Glutamatergic neuron (in vitro differentiated cells): ENCODE measurements at places on chromosomes 6 and 20. TPM values are rescaled to one million over a fixed set of nuclear protein-coding genes. Genes with fewer than 3 reads are reported as not detected.

ABHD16B gene
- total RNA-seq: not detected

AVP gene
- not detected for total RNA-seq

MYBL2 gene
- total RNA-seq: 19.0 TPM

TBXT gene
- not detected for total RNA-seq

C20orf144 gene
- not detected for total RNA-seq

PTGIS gene
- 0.12 TPM for total RNA-seq

HDAC2 gene
- total RNA-seq: 389 TPM

PRKN gene
- total RNA-seq: 7.0 TPM

CCDC170 gene
- not detected for total RNA-seq

PTCRA gene
- total RNA-seq: not detected

FAM209B gene
- not detected for total RNA-seq

CST4 gene
- not detected for total RNA-seq

DNA sequence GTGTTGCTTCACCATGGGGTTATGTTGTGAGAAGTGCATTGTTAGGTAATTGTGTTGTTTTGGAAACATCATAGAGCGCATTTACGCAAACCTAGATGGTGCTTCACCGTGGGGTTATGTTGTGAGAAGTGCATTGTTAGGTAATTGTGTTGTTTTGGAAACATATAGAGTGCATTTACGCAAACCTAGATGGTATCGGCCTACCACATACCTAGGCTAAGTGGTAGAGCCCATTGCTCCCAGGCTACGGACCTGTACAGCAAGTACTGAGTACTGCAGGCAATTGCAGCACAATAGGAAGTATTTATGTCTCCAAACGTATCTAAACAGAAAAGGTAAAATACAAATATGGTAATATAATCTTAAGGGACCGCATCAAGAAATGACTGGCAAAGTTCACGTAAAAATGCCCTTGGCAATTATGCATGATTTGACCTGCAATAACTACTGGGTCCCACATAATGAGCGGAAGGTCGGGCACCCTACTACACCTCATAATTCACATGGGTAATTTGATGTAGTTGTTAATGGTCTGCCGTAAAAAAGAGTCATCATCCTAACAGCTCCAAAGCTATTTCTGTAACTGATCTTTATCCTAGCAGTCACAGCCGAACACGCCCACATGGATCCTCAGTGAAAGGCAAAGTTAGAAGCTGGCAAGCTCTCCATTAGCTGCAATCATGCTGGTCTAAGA is 76.0 kb downstream of the RSPH3 start:
- DNase-seq: no peak

DNA sequence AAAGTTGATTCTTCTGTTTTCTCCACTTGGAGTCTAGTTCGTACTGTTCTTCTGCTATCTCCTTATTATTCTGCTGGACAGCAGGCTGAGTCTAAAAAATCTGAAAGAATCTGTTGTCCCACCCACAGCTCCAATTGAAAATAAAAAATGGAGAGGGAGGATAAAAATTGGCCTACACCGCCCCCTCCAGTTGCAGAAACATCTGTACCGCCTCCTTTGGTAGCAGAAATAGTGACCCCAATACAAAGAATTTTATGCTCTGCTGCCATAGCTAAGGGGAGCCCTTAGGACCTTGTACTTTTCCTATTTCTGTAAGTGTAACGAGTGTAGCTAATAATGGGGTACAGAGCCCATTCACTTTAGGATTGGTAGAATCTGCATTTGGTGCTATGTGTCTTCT is 4.9 kb upstream of the FKBP1A start:
- no peak for DNase-seq

- no peak for DNase-seq
These were observed 92.9 kb downstream of the RPS12 start for GRCh38 chr6:132907231-132907630.

- DNase-seq: no peak
These were observed 17.4 kb downstream of the TM9SF4 start for GRCh38 chr20:32126919-32127318.

GRCh38 chr20:22795871-22796270 is 211.5 kb upstream of the FOXA2 start:
- DNase-seq: no peak

- no peak for DNase-seq
These were observed 59.5 kb upstream of the NELFCD start for GRCh38 chr20:58921564-58921963.

- DNase-seq: no peak
These were observed 12.5 kb downstream of the CASP8AP2 start for GRCh38 chr6:89842228-89842627.

- no peak for DNase-seq
These were observed 173.0 kb downstream of the AIG1 start for GRCh38 chr6:143233554-143234285.

- no peak for DNase-seq
These were observed 6.7 kb upstream of the GFOD1 start for GRCh38 chr6:13494137-13494536.

DNA sequence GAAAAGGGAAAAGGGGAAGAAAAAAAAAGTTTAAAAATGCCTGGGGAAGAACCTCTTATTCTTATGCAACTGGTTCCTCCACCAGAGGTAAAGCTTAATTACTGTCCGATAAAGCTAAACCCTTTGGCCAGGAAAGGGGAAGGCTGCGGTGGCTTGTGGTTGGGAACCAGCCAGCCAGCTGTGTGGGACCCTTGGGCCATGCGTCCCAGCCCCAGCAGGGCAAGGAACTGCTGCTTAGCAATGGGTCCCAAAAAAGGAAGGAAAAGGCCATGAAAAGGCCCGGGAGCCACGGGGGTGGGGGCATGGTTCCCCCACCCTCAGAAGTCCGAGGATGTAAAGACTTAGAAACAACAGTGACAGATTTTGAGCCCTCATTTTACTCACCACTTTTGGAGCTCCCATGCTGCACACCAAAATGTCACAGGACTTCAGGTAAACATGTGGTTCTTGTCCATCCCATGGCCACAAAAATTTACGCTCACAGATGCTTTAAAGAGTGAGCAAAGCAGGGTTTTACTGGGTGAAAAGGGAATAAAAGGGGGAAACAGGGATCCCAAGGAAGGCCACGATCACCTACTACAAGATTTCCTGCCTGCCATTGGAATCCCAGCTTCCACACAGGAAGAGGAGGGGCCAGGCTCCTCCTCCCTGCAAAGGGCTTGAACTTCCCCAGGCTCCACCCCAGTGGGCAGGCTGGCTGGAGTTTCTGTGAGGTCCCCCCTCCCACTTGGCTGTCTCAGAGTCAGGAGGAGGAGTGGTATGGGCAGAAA is 1234.7 kb upstream of the GJE1 start:
- no peak for DNase-seq

- no peak for DNase-seq
These were observed 372.0 kb upstream of the JARID2 start for GRCh38 chr6:14873781-14874441.

GRCh38 chr6:73497915-73498314 is 22.9 kb downstream of the EEF1A1 start:
- DNase-seq: no peak

GRCh38 chr6:131080084-131080483 is 17.0 kb upstream of the EPB41L2 start:
- DNase-seq: no peak

- DNase-seq: no peak
These were observed 62.9 kb downstream of the QRSL1 start for GRCh38 chr6:106692112-106692818.

GRCh38 chr20:9392892-9393857 is 121.2 kb upstream of the LAMP5 start:
- DNase-seq: peak; percentile 75

- no peak for DNase-seq
These were observed 272.0 kb downstream of the PACRG start for GRCh38 chr6:162999575-163000285.

- DNase-seq: no peak
These were observed 545.6 kb downstream of the KIF16B start for GRCh38 chr20:16027686-16028085.

- no peak for DNase-seq
These were observed 19.7 kb upstream of the NTSR1 start for GRCh38 chr20:62688855-62689460.

DNA sequence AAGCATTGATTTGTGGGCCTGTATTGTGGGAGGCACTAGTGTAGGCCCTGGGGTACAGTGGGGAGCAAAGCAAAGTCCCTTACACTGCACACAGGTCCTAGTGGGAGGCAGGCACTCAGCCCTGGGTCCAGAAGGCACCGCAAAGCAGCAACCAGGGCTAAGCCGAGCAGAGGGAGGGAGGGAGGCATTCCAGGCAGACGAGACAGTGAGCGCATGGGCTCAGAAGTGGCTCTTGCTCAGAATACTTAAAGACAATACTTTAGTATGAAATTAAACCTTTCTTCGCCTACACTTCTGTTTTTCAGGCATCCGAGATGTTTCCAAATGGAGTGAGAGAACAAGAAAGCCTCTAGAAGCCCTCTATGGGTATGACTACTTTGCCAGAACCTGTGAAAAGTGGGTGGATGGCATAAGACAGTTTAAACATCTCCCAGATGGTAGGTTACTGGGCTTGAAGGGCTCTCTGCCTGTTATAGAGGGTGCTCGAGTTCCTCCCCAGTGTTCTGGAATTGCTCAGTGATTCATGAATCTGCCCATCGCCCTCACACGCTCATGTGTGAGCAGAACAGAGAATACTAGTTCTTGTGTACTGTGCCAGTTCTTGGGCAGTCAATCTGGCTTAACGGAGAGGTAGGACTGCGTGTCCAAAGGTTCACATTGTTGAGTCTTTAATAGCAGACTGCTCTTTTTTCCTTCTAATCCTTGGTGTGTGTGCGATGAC is 18.7 kb downstream of the BPHL start:
- no peak for DNase-seq

DNA sequence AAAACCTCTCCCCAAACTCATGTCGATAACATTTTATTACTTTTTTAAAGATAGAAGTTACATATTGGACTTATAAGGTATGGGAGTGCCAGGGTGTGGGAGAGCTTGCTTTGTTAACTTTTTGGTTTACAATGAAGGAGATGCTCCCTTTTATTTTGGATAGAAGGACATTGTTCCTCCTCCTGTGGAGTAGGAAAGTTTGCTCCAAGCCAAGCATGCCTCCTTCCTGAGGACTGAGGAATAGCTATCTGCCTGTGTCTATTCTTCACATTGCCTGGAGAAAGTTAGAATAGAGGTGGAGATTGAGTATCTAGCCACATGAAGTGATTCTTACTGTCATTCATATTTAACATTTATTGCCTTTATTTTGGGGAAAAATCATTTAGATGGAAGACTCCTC is 71.9 kb downstream of the EYA4 start:
- no peak for DNase-seq

- DNase-seq: peak; percentile 7
These were observed 40.9 kb upstream of the ZBP1 start for GRCh38 chr20:57660922-57661745.

DNA sequence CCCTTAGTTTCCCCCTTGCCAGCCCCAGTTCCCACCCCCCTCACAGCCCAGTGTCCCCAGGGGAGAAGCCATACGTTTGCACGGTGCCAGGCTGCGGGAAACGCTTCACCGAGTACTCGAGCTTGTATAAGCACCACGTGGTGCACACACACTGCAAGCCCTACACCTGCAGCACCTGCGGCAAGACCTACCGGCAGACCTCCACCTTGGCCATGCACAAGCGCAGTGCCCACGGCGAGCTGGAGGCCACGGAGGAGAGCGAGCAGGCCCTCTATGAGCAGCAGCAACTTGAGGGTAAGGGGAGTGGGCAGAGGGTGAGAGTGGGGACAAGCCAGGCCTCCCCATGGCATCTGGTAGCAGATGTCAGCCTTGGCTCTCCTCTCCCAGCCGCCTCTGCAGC is 5.1 kb upstream of the DEF6 start:
- DNase-seq: no peak

DNA sequence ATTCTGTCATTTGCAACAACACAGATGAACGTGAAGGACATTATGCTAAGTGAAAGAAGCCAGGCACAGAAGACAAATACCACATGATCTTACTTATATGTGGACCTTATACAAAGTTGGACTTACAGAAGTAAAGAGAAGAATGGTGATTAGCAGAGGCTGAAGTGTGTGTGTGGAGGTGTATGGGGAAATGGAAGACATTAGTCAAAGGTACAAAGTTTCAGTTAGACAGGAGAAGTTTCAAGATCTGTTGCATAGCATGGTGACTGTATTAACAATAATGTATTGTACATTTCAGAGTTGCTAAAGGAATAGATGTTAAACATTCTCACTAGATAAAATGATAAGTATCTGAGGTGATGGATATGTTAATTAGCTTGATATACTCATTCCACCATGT is 348.3 kb upstream of the PRND start:
- DNase-seq: no peak

- peak; percentile 53 for DNase-seq
These were observed 792 bp upstream of the FUT9 start for GRCh38 chr6:96014846-96015517.

DNA sequence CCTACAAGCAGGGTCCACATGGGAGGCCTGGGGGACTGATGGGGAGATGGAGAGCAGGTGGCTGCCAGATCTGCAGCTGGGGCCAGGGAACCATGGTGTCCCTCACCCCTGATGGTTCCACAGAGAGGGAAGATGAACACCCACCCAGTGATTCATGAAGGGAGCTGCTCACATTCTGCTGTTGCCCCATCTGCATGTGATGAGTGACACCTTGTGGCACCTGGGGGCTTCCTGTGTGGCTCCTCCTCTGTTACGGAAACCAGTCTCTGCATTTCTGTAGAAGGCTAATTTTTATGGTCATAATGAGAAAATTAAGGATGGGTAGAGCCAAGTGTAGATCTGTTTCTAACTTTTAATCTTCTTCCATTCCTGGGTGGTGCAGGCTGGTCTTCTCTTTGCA is 217.1 kb downstream of the SMOC2 start:
- no peak for DNase-seq

GRCh38 chr6:86782328-86782727 is 155.0 kb upstream of the HTR1E start:
- DNase-seq: no peak

DNA sequence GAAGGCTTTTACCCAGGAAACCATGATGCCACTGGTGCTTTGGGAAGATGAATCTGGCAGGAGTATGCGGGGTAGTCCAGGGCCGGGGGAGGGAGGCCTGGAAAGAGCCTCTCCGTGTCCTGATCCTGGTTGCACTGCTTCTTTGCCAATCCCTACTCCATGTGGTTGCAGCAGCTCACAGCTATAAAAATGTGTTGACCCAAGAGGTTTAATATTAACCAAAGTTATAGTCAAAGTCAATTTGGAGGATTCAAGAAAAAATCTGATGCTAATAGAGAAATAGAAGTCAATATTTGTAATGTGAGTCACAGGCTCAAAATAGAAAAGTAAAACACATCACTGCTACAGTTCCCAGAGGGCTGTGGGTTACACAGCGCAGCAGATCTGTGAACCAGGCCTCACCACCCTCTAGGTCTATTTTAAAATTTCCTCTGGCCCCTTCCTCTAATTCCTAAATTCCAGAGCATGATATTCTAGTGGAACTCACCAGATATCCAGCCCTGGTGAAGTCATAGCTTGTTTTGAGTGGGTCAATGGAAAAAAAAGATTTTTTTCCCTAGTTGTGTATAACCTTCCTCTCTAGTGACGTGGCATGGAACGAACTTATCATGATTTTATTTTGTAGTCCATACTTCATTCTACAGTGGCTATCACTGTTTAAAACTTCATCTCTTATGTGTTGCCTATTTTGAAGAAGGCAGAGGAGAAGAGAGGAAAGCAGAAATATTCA is 63.2 kb upstream of the BMP2 start:
- no peak for DNase-seq
